ENCODE measurements at places on chromosomes 16 and 17. TPM values are rescaled to one million over a fixed set of nuclear protein-coding genes. Genes with fewer than 3 reads are reported as not detected.

- DNase-seq = no peak
These were observed 10.3 kb downstream of the PHAF1 start for GRCh38 chr16:67120025-67120424.

TMEM95 gene
- not detected for total RNA-seq

- no peak for DNase-seq
These were observed 6.7 kb upstream of the C17orf107 start for GRCh38 chr17:4892499-4893221.

- no peak for DNase-seq
These were observed 88.2 kb upstream of the NOG start for GRCh38 chr17:56505154-56505756.

DNA sequence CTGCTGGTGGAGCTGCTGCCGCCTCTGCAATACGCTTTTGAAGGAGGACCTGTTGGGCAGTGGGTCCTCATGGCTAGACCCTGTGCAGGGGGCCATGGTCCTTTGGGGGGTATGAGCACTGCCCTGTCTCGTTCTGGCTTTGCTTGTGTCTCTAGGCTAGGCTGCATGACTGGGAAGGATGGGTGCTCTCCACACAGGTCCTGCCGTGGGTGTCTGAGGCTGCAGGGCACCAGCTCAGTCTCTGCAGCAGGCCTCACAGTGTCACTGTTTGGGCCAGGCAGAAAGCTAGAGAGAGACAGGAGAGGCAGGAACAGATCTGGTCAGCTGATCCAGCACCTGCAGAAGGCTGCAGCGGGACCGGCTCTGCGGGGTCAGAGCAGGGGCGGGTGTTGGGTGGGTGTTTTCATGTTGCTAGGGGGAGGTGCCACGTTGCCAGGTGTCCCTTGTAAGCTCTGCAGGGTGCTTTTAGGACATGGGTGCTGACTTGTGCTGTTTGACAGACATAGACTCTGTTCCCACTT lies 111.4 kb downstream of the SNX29 start:
- DNase-seq = peak; percentile 60

DNA sequence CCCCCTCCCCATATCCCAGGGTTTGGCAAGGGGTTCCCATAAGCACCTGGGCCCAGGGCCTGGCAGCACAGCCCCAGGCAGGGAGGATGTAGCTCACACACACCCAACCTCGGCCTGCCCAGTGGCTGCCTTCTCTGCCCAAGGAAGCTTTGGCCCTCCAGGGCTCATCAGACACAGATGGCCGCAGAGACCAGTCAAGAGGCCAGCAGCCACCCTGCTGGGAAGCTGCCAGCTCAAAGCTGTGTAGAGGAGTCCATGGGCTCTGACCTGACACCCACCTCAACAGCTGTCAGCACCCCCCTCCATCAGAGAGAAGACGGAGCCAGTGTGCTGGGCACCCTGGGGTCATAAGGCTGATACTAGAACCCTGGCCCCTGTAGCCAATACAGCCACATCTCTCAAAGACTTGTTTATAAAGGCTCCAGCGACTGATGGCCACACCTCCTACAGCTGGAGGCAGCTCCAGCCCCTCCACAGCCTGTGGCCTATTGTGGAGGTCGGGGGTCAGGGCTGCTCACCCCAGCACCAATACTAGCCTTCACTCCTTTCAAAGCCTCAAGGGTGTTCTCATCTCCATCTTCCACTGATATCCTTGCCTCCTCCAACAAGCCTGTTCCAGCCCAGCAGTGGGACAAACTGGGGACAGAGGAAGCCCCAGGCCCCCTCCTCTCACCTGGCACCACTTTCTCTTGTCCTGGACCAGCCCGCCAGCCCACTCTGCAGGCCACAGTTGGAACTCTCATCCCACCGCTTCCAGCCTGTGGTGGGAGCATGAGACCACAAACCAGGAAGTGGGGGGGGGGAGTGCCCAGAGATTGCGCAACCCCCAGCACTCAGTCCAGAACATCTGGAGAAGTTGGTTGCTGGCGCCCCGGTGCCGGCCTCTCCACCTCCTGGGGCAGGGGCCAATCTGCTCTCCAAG lies 2.2 kb upstream of the MPG start:
- DNase-seq = peak; percentile 86

GRCh38 chr16:88614818-88615580 lies 23.4 kb upstream of the IL17C start:
- no peak for DNase-seq

DNA sequence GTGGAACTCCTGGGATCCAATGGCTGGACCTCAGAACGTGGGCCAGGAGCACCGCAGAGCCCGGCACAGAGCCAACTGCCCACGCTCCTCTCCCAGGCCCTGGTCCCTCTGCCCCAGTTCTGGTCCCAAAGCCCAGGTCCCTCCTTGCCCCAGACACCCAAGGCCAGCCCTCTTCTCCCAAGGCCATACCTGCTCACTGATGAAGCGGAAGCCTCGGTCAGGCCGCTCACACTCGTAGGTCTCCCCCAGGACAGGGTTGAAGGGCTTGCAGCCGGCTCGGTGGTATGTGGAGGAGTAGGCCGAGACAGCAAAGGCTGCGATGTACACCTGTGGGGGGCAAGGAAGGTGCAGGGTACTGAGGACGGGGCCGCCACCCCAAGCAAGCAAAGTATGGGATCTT lies 8.5 kb downstream of the OSBPL7 start:
- DNase-seq = no peak

- DNase-seq = no peak
These were observed 4.9 kb downstream of the POLG2 start for GRCh38 chr17:64491994-64492393.

DNA sequence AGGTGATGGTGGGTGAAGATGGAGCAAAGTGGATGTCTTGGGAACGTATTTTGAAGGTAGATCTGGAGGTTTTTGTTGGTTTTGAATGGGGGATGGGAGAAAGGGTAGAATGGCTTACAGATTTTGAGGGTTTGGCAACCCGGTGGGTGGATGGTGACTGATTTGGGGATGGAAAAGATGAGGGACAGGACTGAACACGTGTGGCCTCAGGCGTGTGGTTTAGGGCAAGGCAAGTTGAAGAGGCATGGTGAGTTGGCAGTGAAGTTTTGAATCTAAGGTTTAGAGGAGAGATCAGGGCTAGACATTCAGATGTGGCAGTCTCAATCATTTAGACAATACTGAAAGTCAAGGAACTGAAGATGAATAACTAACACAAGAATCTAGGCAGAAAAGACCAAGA lies 5.0 kb upstream of the DCTPP1 start:
- DNase-seq = no peak

GRCh38 chr17:40646791-40647623 lies 611 bp downstream of the SMARCE1 start:
- no peak for DNase-seq

DNA sequence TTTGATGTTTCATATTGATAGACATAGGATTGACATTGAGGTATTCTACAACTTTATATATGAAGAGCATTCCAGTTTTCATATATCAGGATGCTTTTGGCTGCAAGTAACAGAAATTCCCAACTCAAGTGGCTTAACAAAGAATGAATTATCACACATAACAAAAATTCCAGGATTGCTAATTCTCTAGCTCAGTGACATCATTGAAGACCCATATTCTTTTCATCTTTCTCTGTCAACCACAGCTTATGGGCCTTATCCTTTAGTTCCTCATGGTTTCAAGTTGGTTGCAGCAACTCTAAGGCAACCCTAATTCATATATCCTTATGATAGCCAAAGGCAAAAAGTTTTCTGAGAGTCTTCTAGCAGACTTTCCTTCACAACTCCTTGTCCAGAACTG lies 91.5 kb upstream of the HAS3 start:
- no peak for DNase-seq
